ENCODE measurements at places on chromosomes 2 and 18.

DNA sequence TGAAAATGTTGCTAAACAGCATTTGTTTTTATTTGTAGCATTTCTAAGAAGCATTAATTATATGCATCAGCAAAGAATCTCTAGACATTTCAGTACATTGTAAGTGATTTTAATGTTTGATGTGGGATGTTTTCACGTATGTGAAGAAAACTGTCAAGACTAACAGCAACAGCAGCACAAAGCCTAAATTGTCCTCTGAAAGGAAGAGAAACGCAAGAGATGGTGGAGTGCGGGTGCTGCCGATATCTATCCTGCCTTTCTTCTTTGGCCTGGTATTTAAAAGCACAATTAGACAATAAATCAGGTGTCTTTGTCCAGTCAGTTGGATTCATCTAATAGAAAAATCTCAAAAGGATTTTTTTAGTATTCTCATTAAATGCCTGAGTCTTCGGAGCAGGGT lies 3.1 kb downstream of the TWIST2 start:
- no peak for DNase-seq

GRCh38 chr2:150007815-150008430 lies 420.3 kb upstream of the MMADHC start:
- DNase-seq = no peak

DNA sequence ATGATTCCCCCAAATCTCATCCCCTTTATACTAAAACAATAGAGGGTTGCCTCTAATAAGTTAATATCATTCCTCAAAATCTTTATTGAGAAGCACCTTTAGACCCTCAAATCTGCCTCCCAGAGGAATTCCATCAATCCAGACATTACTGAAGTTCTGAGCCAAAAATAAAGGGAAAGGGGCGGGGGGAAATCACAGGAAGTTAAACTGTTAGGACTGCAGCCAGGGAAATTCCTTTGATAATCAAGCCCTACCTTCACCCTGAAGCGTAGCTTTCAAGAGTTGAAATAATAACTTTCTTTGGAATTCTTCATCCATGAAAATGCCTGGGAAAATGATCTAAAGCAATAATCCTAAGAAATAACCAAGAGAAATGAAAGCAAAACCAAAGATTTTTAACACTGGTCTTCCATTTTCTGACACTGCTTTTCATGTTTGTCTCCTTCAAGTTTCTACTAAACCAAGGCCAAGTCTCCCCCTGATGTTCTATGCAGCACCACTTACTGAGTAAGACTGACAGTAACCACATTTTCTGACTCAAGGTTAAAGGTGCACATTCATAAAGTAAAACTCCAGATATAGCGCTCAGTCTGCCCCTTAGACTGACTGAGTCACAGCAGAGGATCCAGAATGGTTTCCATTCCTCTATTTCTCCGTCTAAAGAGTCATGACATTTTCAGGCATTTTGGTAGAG lies 78.2 kb downstream of the TCF4 start:
- no peak for DNase-seq

DNA sequence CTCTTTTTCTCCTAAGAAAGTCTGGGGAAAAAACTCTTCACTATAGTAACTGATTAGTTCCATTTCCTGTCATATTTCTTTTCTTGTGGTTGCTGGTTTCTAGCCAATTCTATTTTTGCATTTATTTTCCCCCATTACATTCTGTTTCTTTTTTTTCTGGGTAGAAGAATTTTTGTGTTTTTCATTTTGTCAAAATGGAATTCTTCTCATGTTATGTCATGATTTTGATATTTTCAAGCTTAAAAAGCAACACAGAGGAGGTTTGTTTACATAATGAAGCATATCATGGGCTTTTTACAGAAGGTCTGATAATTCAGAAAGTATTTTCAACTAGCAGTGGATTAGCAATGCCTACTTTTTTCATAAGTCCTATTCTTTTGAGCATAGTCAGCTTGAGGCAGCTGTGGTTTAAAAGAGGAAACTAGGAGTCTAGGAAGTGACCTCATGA lies 102.0 kb downstream of the MAP2 start:
- no peak for DNase-seq

DNA sequence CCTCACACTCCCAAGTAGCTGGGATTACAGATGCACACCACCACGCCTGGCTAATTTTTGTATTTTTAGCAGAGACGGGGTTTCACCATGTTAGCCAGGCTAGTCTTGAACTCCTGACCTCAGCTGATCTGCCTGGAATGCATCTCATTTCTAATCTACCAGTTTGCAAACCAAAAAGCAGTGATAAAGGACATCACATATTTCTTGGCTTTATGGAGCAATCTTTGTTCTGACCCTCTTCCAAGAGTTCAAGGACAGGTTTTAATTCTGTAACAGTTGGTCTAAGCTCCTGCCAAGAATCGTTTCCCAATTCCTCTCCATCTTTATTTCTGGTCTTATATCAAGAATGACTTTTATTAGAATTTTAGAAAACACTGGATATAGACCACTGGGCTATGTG lies 67.7 kb downstream of the SLC40A1 start:
- DNase-seq = no peak

- DNase-seq = no peak
Measured at GRCh38 chr2:12816379-12817306, 99.9 kb downstream of the TRIB2 start.

DNA sequence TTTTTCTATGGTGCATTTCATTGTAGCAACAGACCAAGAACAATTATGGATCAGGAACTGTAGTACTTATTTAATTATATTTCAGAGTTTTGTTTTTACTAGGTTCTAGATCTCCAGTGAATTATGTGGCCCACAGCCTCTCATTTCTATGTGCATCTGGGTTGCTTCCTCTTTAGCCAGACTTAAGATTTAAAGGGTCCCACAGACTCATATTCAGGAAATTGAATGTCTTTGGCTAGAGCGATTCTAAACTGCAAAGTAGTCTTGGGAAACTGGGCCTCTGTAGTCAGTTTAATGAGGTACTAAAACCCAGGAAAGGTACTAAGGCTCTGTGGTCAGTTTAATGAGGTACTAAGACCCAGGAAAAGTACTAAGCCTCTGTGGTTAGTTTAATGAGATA lies 94.4 kb downstream of the LYPD6B start:
- no peak for DNase-seq

DNA sequence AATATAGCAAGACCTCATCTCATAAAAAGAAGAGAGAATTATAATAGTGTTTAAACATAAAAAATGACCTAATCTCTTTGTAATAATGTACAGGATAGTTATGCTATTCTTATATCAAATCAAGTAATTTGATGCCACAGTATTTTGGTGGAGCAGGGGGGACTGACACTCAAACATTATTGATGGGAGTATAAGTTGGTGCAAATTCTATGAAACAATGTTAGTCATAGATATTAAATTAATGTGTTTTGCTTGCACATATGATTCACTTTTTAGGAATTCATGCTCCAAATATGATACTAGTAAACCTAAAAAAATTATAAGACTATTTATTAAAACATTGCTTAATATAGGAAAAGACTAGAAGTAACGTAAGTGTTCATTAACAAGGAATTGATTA lies 256.1 kb upstream of the SYT4 start:
- no peak for DNase-seq

- no peak for DNase-seq
Measured at GRCh38 chr2:137123226-137123625, 357.9 kb downstream of the THSD7B start.

DNA sequence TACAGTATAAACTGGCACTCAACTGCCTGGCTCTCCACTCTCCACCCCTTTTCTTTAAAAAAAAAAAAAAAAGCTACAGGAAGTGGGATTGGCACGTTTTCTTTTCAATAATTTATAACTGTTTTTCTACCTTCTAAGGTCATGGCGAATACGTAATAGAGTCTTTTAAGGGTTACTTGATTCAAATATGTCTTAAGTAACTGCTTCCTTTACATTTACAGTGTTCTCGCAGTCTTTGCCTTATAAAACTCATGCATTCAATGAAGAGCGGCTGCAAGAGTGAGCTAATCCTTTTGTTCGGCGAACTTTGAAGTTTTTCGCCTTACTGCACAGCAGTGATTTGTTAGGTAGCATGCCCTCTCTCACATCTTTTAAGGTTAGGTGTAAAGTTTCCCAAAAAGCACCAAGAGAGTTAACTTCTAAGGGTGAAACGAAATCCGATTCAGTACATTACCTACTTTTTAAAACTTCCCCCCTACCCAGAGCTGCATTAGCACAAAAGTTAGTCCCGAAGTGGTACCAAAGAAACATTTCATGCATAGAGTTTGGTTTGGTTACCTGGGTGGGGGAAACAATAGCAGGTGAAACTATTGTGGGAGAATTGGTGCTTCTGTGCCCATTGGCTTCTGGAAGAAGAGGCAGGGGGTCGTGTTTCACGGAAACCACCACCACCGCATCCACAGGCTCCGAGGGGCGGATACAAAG lies 2.0 kb downstream of the KCTD1 start:
- no peak for DNase-seq

GRCh38 chr2:9837451-9837850 lies 5.8 kb upstream of the TAF1B start:
- DNase-seq = no peak

DNA sequence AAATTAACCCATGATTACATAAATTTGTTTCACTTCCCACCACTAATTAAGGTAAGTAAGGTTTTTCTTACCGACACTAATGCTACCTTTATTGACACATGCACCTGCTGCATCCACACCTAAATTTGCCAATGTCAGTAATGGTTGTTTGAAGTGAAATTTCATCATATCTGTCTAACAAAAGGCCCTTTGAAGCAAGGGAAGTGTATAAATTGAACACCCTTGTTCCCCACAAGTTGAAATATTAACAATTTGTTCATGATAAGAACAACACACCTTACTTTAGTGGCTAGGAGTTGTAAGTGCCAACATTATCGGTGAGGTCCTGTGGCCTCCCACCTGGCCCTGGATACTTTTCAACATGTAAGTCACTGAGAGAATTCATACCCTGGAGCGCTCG lies 116.3 kb upstream of the CDCA7 start:
- no peak for DNase-seq

DNA sequence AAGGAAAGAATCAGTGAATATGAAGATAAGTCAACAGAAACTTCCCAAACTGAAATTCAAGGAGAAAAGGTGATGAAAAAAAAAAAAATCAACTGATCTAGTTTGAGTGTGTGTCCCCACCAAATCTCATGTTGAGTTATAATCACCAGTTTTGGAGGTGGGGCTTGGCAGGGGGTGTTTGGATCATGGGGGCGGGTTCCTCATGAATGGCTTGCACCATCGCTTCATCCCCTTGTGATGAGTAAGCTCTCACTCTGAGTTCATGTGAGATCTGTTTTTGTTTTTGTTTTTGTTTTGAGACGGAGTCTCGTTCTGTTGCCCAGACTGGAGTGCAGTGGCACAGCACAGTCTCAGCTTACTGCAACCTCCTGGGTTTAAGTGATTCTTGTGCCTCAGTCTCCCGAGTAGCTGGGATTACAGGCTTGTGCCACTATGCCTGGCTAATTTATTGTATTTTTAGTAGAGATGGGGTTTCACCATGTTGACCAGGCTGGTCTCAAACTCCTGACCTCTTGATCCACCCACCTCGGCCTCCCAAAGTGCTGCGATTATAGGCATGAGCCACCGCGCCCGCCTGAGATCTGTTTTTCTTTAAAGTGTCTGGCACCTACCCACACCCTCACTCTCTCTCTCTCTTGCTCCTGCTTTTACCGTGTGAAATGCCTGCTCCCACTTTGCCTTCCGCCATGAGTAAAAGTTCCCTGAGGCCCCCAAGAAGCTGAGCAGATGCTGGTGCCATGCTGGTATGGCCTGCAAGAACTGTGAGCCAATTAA lies 4.0 kb upstream of the SLC66A2 start:
- DNase-seq = no peak

GRCh38 chr2:172329416-172329773 lies 98.0 kb upstream of the ITGA6 start:
- no peak for DNase-seq

DNA sequence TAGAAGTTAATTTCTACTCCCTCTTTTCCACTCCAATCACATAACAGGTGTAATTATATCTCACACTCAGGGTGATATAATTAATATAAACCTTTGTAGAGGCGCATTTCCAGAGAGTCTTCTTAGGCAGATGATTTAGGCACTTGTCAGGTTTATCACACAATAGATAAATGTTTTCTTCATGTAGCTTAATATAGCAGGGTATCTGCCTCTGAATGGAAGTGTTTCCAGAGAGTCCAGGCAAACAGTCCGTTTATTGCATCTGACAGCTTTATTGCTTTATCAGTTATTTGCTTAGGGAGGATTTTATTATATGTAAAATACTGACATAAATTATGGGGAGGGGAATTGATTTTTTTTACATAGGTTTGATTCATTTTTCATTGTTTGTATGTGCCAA lies 766.3 kb downstream of the SLC4A3 start:
- no peak for DNase-seq

DNA sequence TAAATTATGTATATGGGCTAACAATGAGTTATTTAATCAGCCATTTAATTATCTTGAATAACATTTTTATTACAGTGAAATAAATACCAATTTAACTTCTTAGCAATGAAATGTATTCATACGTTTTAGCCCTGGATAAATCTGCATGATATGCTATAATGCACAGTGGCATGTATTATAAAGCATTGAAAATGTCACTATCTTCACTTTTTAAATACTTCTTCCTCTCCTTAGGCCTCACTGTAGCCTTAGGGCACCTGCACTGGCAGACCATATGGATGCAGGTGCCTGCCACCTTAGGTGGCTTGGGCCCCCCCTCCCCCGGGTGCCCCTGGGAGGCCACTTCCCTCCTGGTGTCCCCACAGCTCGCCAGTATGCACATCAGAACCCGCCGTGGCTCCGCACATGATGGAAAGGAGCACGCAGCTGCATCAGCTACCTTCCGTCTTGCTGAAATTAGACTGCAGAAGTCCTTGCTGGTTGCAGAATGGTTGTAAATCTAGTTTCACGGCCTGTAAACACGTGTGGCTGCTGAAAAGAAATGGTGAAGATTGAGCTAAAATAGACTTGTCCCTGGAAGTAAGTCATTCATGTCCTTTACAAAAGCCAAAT lies 56.7 kb downstream of the ADI1 start:
- no peak for DNase-seq
